ENCODE measurements at places on chromosomes 2 and 18. TPM values are rescaled to one million over a fixed set of nuclear protein-coding genes. Genes with fewer than 3 reads are reported as not detected.
A peak's percentile ranks its signal among the peaks of the same experiment; 100 is the strongest.

Gene PLCD4
- total RNA-seq = 31.0 TPM

Gene IL36A
- total RNA-seq = 0.72 TPM

Gene EPB41L3
- total RNA-seq = 50.1 TPM

Gene INHA
- total RNA-seq = 1.5 TPM

Gene ZNF396
- 1.5 TPM for total RNA-seq

Gene RAB27B
- total RNA-seq = 3.7 TPM

Gene CABLES1
- 2.8 TPM for total RNA-seq

Gene TFPI
- total RNA-seq = 52.1 TPM

Gene HAAO
- 24.3 TPM for total RNA-seq

Gene CPLX4
- total RNA-seq = not detected

Gene GCG
- not detected for total RNA-seq

Gene MFSD2B
- total RNA-seq = 0.10 TPM

Gene LYPD6
- total RNA-seq = 4.2 TPM

Gene CLEC4F
- total RNA-seq = not detected

Gene ANKRD30BL
- 0.31 TPM for total RNA-seq

Gene CFAP53
- total RNA-seq = 0.31 TPM

DNA sequence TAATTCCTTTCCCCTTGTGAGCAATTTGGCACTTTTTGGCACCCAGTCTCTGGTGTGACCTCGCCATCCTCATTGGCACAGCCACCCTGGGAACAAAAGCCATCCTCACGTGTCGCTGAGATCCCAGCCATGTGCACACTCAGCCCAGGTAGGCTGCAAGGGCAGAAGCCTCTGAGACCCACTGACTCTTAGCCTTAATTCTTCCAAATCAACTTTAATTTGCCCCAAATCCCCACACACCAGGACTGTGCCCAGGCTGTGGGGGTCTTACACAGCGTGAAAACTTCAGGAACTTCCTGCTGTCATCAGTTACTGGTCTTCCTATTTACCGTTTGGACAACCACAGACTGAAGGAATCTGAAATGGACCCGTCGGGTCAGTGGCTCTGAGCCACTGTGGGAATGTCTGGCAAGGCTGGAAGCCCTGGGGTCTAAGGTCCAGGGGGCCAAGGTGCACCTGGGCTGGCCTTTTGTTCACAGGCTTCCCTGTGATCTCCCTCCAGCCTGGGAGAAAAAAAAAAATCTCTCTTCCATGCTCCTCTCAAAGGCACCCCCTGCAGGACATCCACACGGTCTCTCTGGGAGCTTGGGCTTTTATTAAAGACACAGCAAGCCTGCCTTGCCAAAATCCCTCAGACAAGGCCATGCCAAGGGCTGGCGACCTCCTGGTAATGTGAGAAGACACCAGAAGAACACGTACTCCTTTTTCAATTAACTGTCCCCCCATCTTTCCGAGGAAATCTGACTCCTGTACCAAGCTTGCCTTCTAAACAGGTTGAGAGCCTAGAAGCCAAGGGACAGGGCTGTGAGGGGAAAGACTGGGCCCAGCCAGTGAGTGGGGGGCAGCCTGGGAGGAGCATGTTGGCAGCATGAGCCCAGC lies 42.1 kb upstream of the LAPTM4A start:
- DNase-seq = peak; percentile 88

DNA sequence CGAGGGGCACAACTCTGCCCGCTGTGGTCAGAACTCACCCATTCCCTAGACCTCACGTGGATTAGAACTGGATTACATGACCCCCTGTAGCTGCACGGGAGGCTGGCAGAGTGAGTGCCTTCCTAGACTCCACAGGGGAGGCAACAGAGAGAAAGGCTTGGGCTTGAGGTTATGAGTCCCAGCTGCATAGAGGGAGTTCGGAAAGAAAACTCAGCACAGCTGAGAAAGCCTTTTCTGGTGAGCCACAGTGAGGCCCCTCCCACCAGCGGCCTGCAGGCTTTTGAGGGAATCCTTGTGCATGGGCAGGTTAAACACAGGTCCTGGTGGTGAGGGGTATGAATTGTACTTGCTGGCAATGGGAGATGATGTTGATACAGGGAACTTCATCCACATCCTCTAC lies 217.3 kb downstream of the FHOD3 start:
- DNase-seq = no peak

DNA sequence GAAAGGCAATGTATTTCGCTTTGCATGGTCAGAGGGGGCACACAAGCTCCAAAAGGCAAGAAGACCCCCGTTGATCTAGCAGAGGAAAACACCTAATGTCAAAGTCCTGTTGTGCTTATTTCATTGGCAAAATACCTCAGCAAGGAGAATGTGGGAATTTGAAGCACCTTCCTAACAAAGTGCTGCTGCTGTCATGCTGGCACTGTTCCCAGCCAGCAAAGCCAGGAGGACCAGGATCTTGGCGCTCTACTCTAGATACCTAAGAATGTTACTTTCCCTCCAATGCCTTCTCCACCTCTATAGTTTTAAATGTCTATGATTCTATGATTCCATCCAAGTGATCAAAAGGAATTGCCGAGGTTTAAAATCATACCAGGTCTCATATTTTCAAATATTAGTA lies 867.9 kb upstream of the POU3F3 start:
- DNase-seq = no peak

GRCh38 chr2:54469484-54470053 lies 13.4 kb downstream of the SPTBN1 start:
- DNase-seq = peak; percentile 49

DNA sequence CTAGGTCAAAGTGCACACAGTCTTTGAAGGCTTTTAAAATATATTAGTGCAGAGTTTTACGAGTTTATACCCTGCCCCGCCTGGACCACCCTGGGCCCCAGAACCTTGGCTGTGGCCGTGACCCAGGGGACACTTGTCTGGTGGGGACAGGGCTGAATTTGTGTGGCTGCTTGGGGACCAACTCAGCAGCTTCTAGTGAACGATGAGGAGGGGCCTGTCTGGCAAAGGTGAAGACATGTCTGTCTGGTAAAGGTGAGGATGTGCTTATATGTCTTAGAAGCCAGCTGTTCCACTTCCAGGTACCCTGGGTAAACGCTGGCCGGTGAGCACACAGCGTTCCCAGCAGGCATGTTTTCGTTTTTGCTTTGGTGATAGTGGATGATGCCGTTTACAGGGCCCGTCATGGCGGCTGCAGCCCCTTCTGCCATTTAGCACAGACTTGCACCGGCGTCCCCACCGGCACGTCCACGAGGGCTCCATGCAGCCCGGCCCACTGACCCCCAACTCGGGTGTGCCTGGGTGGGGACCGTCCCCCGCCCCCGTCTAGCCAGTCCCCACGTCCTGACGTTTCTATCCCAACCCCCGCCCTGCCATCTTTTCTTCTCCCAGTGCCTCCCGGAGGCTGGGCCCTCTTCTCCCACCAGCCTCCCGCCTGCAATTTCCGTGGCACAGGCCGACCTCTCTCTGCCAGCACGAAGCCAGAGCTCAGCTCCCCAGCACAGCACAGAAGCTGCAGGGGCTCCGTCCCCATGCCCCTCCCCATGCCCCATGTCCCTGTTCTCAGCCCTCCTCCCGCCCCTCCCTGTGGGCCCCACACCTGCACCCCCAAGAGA lies 67.8 kb downstream of the SLC66A2 start:
- DNase-seq = no peak

GRCh38 chr2:109001201-109001600 lies 12.2 kb upstream of the EDAR start:
- DNase-seq = no peak

GRCh38 chr2:1052771-1053191 lies 102.1 kb downstream of the SNTG2 start:
- DNase-seq = peak; percentile 34

DNA sequence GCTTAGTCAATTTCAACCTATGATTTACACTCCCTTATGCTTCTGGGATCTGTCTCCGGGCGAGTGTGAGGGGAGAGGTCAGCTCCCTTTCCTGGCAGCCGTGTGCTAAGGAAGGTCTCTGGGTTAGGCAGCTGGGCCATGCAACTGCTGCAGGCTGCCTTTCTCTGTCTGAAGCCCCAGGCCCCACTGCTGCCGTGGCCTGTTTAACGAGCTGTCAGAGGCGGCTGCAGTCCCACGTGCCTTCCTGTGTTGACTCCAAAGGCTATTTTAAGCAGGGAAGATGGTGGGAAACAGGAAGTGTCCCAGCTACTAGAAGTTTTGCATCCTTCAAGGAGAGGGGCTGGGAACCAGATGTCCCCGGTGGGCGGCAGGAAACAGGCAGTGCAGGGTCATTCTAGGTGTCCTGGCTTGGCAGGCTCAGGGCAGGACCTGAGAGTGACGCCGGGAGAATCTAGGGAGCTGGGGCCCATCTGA lies 186.4 kb downstream of the TNS1 start:
- peak; percentile 87 for DNase-seq

GRCh38 chr18:59631583-59632181 lies 65.5 kb downstream of the CCBE1 start:
- DNase-seq = no peak

DNA sequence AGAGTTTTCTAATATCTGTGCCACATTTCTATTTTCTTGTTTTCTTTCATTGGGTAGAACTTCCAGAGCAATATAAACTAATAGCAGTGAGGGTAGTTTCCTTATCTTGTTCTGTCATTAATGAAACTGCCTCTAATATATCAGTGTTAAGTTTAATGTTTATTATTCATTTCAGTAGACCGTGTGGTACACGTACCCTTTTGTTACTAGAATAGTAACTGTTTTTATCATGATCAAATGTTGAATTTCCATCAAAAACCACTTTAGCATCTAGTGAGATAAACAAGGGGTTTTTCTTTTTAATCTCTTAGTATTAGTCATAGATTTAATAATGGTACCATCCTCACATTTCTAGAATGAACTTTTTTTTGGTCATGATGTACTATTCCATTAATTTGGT lies 16.0 kb downstream of the DGUOK start:
- DNase-seq = no peak

DNA sequence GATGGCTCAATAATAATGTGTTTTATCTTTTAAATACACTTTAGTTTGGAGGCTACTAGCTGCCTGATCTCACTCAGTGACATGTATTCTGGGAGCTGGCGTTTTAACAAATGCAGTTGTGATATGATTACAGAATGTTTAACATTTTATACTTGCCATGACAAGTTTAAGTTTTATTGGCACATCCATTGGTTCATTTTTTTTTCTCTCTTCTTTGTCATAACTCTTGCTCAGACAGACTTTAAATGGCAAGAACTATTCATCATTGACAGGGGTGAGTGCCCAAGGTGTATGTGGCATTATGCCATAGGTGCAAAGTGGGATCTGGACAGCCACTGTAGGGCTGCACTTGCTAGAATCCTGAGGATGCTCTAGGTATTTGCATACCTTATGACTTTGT lies 72.1 kb upstream of the MYL1 start:
- DNase-seq = peak; percentile 40

DNA sequence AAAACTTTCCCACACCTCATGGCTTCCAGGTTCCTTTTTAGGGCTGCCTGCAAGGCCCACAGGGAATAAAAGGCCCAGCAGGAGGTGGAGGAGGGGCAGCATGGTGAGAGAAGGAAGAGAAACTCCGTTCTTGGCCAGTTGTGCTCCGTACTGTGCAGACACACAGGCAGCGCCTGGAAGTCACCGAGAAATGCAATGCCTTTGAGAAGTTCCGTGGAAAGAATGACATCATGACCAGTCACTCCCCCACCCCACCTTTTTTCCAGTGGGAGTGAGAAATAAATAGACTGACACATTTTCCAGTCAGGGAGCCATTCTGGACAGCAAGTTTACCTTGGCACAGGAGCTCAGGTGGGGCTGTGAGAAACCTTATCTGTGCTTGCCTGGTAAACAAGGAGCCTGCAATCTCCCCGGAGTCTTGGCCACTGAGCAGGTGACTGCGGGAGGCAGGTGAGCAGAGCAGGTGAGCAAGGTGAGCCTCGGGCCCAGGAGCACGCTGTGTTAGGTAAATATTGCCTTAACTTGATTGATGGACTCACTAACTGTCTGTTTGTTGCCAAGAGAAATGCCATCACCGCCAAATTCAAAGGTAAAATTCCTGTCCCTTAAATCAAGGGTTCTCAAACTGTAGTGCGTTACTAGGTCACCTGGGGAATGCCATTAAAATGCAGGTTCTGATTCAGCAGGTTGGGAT lies 13.5 kb upstream of the LBH start:
- peak; percentile 65 for DNase-seq

GRCh38 chr2:190084704-190085103 lies 22.2 kb upstream of the MSTN start:
- DNase-seq = no peak

DNA sequence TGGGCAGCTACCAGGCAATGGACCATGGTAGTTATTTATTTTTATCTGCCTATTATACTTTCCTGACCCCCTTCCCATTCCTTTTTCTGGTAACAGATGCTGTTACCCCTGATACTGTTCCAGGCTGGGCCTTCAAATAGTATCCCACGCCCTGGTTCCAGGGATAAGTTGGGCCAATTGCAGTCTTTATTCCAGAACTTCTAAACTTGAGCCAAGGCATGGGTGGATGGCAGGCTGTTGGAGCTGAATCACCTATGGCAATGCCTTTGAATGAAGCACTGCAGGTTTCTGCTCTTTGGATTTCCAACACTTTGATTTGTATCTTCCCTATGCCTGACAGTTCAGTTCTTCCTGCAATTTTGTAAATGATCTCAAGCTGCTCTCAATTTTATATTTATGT lies 99.2 kb upstream of the LHCGR start:
- DNase-seq = no peak

- no peak for DNase-seq
Measured at GRCh38 chr2:184067502-184067901, 530.8 kb upstream of the ZNF804A start.

DNA sequence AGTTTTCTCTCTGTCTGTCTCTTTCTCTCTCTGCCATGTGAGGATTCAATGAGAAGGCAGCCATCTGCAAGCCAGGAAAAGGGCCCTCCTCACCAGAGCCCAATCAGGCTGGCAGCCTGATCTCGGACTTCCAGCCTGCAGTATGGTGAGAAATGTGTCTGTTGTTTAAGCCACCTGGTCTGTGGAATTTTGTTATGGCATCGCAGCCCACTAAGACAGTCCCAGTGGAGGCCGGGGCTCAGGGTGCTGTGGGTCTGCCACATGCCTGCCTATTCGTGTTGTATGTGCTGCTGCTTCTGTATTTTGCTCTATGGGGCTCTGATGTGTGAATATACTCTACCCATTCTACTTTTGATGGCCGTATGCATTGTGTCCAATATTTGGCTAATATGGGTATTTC lies 139.0 kb upstream of the HS6ST1 start:
- no peak for DNase-seq

- no peak for DNase-seq
Measured at GRCh38 chr2:136497709-136498108, 267.6 kb upstream of the THSD7B start.

DNA sequence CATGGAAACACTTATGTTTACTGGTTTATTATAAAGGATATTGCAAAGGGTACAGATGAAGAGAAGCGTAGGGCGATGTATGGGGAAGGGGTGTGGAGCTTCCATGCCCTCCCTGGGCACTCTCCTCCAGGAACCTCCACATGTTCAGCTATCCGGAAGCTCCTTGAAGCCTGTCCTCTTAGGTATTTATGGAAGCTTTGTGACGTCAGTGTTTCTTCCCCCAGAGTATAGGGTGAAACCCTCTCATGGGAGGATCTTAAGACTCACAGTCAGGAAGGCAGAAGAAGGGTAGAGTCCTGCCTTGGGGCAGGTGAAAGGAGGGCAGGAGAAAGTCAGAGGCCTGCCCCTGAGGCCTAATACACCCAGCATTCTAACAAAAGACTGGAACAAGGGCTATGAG lies 61.3 kb upstream of the CREB1 start:
- no peak for DNase-seq

- DNase-seq = no peak
Measured at GRCh38 chr2:223526106-223526505, 76.1 kb downstream of the SCG2 start.

- DNase-seq = no peak
Measured at GRCh38 chr18:3935305-3935704, 485.3 kb downstream of the TGIF1 start.
